ENCODE measurements at places on chromosomes 6 and 20.

GRCh38 chr6:18166312-18167036, 11.3 kb downstream of the KDM1B start:
- DNase-seq, result no peak

- DNase-seq, result no peak
These were observed 16.9 kb downstream of the SNPH start for GRCh38 chr20:1282966-1283365.

- peak; percentile 61 for DNase-seq
These were observed 56.2 kb upstream of the RIPOR2 start for GRCh38 chr6:24991810-24992467.

DNA sequence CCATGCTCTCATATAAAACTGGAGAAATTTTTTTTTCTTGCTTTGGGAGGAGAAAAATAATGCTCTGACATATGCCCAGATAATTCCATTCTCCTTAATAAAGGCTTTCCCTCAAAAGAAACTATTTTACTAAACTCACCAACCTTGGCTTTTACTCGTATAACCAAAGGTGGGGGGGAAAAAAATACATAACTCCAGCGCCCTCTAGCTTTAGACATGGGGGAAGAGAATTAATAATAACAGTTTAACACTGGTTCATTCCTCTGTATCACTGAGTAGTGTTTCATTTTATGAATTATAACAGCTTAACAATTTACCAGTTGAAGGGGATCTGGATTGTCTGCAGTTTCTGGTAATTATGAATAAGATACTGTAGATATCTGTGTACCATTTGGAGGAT, 1226.1 kb downstream of the GRIK2 start:
- peak; percentile 31 for DNase-seq

GRCh38 chr6:43006251-43006650, 7.5 kb downstream of the MEA1 start:
- DNase-seq, result no peak

DNA sequence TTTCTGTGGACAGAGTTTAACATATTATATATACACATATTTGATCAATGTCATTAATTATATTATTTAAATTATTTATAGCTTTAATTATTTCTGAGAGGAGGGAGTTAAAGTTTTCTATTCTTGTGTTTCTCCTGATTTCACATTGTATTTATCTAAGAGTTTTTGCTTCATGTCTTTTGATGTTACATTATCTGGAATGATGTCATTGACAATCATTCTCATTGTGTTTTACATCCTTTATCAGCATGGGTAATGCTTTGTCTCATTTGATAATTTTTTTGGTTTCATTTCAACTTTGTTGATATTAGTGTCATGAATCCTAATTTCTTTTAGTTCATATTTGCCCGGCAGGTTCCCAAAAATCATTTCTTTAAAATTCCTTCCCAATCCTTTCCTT, 56.7 kb upstream of the TOX2 start:
- DNase-seq, result no peak
